ENCODE measurements at places on chromosomes 2 and 18. TPM values are rescaled to one million over a fixed set of nuclear protein-coding genes. Genes with fewer than 3 reads are reported as not detected.
A peak's percentile ranks its signal among the peaks of the same experiment; 100 is the strongest.

DNA sequence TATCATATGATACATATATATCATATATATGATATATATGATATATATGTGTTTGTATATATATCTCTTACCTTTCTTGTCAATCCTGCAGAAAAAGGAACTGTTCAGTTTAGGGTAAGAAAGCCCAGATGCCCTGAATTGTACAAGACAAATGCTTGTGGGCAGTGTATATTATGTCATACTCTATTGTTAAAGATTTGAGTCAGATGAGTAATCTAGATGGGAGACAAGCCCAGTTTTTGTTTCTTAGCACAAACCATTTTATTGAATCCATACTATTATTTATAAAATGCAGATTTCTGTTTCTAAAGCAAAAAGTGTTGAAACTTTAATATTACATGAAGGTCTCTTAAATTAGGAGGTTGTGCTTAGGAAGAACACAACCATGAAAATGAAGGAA lies 90.6 kb downstream of the VRK2 start:
- DNase-seq: no peak

DNA sequence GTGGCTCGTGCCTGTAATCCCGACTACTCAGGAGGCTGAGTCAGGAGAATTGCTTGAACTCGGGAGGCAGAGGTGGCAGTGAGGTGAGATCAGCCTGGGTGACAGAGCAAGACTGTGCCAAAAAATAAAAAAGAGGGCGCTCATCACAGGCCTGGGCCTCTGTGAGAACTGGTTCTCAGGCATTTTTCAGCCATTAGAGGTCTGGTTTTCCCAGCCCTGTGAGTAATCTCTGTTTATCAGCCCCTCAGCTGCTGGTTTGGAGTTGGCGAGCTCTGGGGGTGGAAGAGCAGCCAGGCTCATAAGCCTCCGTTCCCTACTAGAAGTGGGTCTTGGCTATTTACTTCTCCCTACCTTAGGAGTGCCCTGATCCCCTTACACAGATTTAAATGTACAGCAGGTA lies 53.1 kb downstream of the CHRNA1 start:
- no peak for DNase-seq

GRCh38 chr2:58434692-58435091 lies 193.6 kb upstream of the FANCL start:
- DNase-seq: no peak

GRCh38 chr2:105442721-105443120 lies 43.9 kb upstream of the FHL2 start:
- no peak for DNase-seq

DNA sequence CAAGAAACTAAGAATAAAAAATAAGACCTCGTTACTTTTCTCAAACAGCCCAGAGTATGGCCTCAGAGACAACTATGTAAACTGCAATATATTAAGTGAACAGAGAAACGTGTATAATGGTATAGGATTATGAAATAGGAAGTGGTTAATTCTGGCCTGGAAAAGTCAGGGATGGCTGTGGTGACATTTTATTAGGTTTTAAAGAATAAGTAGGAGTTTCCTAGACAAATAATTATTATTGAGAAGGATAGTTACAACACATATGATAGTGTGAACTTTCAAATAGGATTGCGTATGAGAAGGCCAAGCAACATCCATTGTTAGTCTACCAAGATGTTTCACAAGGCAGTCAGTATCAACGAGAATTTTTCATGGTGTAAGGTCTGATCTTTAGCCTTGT lies 244.1 kb downstream of the LPIN1 start:
- DNase-seq: no peak

DNA sequence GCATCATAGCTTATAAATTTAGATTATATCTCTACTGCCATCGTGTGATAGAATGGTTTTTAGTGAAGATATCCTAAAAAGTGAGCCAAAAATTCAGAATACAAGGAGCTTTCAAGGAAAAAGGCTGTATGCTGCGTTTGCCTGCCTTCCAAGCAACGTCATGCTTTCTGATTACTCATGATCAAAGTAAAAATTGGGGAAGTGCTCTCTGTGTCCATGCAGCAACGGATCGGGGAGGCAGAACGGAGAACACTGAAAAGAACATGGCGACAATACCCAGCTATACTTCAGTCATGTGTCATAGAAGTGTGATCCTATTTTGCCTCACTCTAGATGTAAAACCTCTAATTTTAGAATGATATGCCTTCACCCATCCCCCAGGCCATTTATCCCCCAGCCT lies 185.7 kb downstream of the SUCLG1 start:
- DNase-seq: no peak

- no peak for DNase-seq
Observed at GRCh38 chr2:446303-446874, 158.5 kb upstream of the ALKAL2 start.

DNA sequence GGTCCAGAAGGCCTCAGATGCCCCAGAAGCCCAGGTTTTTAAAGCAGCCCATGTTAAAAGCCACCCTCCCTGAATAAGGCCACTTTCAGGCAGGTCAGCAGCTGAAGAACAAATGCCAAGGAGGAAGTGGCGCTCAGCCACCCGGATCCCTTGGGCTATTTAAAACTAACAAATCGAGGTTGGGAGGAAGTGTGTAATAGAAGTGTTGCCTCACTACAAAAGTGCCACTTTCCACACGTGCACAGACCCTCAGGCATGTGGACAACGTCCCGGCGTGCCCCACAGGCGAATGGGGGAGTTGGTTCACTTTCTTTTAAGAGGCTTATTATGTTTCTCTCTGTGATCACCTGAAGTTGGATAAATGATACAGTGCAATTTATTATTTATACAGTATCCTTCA lies 173.8 kb upstream of the SALL3 start:
- DNase-seq: no peak

DNA sequence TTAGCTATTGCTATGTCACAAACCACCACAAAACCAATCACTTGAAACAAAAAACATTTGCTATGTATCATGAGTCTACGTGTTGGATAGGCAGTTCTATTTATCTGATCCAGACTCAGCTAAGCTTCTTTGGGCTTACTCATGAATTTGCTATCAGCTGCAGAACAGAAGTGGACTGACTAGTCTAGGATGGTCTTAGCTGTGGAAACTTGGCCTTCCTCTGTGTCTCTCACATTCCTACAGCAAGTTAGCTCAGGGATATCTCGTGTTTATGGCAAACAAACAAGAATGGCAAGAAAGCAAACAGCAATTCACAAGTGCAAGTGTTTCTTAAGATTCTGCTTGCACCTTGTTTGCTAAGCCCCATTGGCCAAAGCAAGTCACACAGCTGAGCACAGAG lies 288.0 kb upstream of the TNP1 start:
- no peak for DNase-seq

DNA sequence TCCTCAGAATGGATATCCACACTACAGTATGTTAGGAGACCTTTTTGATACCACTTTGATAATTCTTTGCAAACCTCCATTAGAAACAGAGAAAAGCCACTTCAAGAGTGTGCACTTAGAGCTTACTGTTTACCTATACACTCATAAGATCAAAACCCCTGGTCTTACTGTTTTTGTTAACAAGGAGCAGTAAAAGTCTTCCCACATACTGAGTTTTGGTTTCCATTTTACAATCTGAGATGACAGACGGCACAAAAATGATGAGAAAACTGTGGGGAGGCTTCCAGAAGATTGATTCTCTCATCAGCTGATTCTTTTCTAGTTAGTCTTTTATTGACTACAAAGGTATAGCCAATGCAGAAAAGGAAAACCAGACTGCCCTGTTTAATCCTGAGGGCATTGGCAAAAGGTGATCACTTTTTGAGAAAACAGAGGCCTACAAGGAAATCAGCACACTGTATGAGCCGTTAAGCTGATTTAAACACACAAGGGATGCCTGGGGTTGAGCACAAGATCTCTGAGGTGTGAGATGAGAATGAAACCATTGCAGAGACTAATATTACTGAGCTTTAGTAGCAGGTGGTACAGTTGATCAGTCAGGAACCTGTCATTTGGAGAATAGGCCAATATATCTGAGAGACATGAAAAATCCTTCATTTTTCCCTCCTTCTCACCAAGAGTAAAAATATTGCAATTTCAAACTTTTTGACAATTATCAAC lies 368.6 kb downstream of the GRB14 start:
- DNase-seq: no peak

- DNase-seq: peak; percentile 87
Observed at GRCh38 chr2:54455563-54456361, at the start of gene SPTBN1. SPTBN1 (plus strand) TSS chr2:54456327; CDS start chr2:54526419, 70,092 bp downstream.

GRCh38 chr2:207688597-207688996 lies 22.8 kb upstream of the CCNYL1 start:
- DNase-seq: no peak

DNA sequence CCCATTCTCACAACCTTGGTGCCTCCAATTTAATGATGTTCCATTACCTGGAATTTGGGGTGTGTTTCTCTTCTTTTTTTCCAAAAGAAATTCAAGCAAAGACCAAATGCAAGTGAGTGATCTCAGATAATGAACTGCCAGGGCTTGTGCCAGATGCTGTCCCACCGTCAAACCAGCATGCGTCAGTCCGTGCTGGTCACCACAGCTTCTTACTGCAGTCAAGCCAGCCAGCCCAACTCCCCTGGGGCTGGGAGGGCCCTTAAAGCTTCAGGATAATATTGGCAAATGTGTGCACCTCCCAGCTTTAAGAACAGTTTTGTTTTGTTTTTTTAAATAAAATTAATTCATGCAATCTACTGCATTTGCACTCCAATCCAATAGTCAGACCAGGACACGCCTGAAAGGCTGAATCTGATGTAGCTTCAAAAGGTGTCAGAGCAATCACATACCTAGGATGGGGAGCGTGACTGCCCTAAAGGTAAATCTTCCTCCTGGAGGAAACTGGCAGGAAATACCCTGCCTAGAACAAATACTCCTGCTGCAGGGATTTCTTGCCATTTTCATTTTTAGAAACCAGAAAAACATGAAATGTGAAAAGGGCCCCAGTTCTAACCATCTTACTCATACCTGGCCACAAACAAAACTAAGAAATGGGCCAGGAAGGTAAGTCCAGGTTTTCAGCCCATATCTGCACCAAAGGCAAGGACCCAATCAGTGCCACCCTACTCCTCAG lies 26.8 kb upstream of the SP3 start:
- no peak for DNase-seq

DNA sequence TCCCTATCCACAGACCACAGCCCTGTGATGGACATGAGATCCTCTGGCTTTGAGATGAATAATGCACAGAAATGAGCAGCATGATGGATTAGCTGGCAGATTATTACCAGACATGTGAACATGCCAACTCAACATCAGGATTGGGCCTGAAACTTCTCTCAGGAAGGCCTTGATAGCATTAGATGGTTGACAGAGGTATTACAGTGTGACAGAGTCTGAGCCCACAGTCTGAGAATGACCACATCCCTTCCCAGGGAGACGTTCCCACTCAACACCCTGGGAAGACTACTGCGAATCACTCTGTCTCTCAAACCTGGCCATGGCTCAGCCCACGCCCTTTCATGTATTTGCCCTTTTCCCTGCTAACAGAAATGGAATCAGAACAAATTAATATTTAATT lies 66.9 kb downstream of the BCL11A start:
- DNase-seq: no peak

DNA sequence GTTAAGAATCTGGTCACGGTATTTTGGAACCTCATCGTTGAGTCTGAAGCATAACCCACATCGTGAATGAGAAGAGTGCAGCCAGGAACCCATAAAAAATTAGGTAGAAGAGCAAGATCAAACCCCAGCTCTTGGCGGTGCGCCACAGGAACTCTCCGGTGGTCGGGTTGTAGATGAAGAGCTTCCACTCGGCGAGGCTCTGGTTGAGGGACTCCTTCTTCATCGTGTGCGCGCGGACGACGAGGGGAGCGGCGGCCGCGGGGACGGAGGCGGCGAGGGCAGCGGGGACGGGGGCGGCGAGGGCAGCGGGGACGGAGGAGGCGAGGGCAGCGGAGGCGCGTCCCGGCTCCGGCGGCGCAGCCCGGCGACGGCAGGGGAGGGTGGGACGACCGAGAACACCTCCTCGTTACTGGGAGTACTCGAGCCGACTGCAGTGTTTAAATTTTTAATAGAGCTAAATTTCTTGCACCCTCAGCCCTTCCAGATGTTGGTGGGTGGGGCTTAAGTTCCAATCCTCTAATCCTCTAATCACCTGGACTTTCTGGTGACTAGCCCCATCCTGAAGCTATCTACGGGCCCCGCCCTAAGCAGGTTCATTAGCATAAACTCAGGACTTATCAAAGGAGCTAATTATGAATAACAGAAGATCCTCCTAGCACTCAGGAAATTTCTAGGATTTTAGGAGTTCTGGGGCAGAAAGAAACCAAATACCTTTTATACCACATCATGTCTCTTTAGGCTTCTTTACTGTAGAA lies 20.4 kb upstream of the PAPOLG start:
- DNase-seq: peak; percentile 40

GRCh38 chr2:237390235-237390634 lies 23.7 kb downstream of the COL6A3 start:
- DNase-seq: no peak

DNA sequence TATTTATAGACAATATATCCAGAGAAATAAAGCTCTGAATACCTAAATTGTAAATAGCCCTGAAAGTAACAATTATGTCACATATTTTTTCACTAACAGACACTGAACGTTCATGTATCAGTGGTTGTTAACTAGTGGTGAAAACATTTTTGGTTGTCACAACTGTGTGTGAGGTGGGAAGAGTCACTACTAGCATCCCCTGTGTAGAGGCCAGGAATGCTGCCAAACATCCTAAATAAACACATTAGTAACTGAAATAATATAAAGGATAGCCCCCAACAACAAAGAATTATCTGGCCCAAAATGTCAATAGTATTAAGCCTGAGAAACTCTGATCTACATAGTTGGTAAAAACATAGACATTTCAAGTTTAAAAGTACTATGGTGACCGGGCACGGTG lies 64.5 kb downstream of the ROCK1 start:
- DNase-seq: no peak

TMEM163 gene
- total RNA-seq: not detected

CD226 gene
- 0.84 TPM for total RNA-seq

POTEJ gene
- not detected for total RNA-seq

CDK15 gene
- 6.8 TPM for total RNA-seq

ESCO1 gene
- total RNA-seq: 18.3 TPM

SCN2A gene
- 1.9 TPM for total RNA-seq

SCN7A gene
- total RNA-seq: 2.2 TPM
